ENCODE measurements at places on chromosomes 3 and 15.
A peak's percentile ranks its signal among the peaks of the same experiment; 100 is the strongest.

DNA sequence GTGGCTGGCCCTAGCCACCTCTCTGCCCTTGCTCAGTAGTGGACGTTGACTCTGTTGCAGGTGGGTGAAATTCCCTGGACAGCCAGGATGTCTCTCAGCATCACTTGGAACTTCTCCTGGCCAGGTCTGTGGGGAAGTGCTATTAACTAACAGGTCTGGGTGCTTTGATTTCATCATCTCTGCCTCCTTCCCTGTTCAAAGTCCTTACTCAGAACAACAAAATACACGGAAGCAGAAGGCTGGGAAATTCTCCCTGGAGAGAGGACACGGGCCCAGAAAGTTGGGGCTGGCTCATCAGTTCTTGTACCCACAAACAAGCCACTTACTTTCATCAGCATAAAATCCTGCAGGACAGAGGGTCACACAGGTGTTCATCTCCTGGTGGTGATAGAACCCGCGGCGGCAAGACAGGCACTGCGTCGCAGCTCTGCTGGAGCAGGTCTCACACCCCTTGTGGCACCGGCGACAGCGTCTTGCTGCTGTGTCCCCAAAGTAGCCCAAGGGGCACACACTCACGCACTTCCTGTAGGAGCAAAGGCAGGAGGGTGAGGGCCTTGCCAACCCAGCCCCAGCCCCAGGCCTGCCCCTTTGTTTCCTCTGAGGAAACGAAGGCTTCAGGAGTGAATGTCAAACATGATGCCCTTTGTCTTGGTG is 29.6 kb upstream of the SNRPA1 start:
- no peak for DNase-seq

GRCh38 chr15:99631255-99631654 is 65.5 kb downstream of the MEF2A start:
- no peak for DNase-seq

DNA sequence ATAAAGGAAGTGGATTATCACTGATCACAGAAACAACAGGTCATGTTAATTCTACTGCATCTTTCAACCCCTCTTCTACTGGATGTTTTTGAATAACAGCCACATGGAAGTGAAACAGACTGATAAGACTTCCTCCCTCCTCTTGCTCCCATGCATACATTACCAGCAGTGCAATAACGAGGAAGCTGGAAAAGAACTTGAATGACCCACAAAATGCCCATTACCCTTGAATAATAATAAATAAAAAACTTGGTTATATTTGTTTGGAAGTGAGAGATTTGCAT is 51.6 kb downstream of the RARB start:
- DNase-seq = no peak

DNA sequence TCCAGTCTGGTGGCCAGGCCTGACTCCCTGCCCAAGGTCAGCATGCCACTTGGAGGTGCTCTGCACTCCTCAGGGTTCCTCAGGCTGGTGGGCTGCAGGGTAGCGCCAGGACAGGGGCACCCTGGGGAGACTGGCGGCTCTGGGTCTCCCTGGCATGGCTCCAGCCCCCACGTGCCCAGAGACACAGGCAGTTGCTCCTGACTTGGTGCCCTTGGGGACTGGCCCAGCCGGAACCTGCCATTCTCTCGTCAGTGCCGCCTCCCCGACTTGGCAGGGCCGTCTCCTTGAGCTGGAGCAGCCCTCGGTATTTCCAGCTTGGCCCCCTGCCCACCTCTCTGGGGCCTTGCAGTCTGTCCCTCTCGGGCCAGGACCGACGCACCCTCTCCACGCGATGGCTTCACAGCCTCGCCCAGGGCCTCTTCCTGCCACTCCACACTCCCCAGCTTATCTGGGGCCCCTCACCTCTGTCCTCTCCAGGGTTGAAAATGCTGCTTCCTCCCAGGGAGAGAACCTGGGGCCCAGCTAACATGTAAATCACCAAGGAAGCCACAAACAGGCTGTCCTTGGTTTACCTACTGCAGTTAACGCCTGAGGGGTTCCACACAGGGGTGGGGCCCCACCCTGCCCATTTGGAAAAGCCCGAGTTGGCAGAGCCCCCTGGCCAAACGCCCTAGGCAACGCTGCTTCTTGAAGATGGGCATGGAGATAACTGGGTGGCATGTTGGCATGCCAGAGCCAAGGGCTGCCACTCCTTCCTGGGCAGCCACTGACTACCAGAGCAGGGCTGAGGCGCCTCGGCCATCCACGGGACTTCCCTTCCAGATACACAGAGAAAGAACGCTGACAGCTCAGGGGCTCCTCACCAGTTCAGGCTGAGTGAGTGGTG is 61.4 kb downstream of the SMAD6 start:
- no peak for DNase-seq

- DNase-seq = no peak
Measured at GRCh38 chr3:38840987-38841386, 25.0 kb upstream of the SCN10A start.

- no peak for DNase-seq
Measured at GRCh38 chr15:36798366-36798765, 218.9 kb downstream of the CDIN1 start.

DNA sequence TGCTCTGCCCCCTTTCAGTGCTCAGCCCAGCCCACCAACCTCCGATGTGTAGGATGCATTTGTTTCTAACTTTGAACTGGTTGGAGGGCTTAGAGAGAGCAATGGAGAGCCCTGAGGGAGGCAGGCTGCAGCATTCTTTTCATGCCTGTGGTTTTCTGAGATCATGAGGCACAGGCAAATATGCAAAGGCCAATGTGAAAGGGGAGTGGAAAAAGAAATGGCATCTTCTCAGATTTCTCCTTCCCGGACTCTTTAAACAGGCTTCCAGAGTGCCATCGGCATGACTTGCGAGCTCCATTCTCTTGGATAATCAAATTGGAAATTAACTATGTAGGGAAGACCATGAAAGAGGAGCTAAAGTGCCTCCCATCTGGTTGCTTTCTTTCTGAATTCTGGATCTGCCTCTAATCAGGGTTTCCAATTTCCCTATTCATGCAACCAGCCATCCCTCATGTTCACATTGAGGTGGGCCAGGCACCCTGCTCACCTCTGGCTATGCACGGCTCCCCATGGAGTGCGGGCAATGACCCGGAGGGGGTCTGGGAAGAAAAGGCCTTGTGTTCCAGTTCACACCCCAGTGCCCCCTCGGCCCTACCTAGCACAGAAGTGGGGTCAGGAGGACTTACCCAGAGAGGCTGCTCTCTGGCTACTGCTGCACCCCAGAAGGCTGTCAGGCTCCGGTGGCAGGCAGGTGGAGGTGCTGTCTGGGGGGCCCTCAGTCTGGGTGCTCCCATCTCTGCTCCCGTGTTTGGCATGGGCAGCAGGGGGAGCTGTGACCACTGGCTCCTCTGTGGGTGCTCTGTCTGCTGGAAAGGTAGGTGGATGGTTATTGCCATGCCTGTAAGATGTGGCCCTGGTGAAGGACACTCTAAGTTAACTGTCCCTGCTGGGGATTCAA is 16.1 kb downstream of the AMOTL2 start:
- peak; percentile 79 for DNase-seq

DNA sequence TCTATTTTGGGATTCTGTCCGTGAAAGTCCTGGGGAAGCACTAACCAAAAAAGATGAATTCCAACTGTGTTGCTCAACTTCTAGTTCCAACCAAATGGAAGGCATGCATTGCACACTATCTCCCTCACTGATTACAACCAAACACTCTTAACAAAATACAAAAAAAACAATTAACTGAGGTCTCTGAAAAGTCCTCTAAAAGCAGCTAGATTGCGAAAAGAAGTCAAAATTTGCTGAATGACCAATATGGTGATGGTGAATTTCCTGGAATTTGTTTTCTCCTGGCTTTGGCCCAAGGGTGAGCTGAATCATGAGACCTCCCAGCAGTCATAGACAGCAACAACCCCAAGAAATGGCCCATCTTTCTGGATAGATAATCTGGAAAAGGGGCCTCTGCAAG is 28.3 kb downstream of the CYP19A1 start:
- no peak for DNase-seq

- DNase-seq = no peak
Measured at GRCh38 chr3:124633524-124633923, 96.7 kb upstream of the UMPS start.

DNA sequence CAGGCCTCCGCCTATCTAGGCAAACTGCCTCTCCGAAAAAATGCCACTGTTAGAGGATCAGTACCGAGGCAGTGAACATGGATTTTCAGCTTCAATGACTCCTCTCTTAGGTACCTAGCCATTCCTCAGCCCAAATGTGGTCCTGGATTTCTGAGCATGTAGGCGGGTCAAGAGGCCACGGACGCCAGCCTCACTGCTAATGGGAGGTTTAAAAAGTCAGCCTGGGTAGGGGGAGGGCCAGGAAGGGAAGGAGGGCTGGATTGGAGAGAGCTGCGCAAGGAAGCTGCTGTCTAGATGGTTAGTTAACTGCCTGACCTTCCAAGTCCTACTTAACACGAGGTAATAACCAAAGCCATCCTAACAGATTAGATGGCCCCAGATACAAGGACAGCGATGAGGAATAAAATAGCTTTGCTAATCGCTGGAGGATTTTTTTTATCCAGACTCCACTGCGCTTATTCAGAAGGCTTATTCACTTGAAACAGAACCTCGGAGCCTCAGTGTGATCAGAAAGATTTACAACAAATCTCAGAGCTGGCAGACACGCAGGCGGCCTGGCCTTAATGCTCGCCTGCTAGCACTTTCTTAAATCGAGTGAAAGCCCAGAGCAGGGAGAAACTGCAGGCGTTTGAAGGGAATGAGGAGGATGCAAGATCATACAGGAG is 34.3 kb downstream of the TLE3 start:
- no peak for DNase-seq

DNA sequence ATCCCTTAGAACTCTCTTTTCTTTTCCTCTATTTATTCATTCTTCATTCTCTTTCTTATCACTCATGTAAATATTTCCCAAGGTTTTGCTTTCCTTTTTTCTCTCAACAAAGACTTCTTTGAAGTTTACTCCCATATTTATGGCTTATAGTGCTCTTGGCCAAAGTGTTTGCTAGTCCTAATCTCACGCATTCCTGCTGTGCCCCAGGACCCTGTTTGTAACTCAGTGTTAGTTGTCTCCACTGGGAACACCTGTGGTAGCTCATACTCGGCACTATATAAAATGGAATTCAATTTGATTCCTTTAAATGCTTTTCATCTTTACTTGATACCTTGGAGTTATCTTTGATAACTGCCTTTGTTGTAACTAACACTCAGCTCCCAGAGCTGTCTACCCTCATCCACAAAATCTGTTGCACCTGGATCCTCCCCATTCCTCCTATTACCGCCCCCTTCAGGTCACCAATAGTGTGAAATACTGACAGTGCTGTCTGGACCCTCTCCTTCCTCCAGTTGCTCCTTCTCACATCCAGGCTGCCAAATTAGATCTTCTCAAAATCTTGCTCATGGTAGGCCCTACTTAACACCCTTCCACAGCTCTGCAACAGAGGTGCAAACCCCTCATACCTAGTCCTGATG is 76.8 kb downstream of the TIGIT start:
- DNase-seq = no peak

DNA sequence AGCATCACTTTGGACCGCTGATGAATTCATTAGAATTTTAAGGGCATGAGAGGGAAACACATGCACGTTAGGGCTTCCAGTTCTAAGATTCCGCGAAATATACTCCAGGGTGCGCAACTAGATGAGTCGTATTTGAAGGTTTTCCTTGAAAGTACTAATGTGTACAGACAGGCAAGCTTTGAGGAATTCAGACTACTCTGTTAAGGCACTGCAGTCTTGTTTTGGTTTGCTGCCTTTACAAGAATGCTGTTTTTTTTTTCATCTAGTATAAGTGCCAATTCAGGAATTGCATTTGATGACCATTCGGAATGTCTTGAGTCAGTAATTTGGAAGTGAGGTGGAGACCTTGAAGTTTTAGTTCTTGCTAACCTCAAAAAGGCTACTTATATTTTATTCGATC is 19.1 kb downstream of the TRNT1 start:
- no peak for DNase-seq
